ENCODE measurements at places on chromosomes 5 and 9. TPM values are rescaled to one million over a fixed set of nuclear protein-coding genes. Genes with fewer than 3 reads are reported as not detected.

Gene PDE6A
- not detected for total RNA-seq

Gene NIM1K
- 0.43 TPM for total RNA-seq

Gene PLCXD3
- total RNA-seq = 0.32 TPM

Gene ETF1
- 160 TPM for total RNA-seq

Gene EIF4E1B
- not detected for total RNA-seq

Gene CTNNAL1
- 155 TPM for total RNA-seq

Gene ANKRA2
- total RNA-seq = 19.9 TPM

Gene DDX4
- total RNA-seq = not detected

Gene SKP2
- 142 TPM for total RNA-seq

Gene SPACA9
- total RNA-seq = 2.2 TPM
